ENCODE measurements at places on chromosomes 6 and 20.

GRCh38 chr6:161211380-161212035, 62.4 kb downstream of the AGPAT4 start:
- no peak for DNase-seq

DNA sequence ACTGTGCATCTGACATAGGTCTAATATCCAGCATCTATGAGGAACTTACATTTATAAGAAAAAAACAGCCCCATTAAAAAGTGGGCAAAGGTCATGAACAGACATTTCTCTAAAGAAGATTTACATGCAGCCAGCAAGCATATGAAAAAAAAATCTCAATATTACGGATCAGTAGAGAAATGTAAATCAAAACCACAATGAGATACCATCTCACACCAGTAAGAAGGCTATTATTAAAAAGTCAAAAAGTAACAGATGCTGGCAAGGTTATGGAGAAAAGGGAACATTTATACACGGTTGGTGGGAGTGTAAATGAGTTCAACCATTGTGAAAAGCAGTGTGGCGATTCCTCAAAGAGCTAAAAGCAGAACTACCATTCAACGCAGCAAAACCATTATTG, 13.1 kb downstream of the METTL24 start:
- DNase-seq, result no peak

DNA sequence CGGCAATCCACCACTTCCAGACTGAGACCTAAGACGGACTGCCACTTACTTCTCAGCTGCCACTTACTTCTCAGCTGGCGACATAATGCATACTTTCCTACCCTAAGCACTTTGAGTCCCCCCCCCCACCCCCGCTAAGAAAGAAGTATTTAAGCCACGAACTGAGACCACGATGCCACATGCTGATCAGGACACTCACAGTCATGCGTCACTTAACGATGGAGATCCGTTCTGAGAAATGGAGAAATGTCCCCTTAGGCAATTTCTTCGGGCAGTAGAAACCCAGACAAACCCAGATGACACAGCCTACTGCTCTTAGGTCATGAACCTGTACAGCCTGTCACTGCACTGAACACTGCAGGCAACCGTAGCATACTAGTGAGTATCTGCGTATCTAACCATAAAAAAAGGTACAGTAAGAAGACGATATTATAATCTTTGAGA, 690 bp downstream of the IFNGR1 start:
- peak; percentile 59 for DNase-seq

GRCh38 chr6:101224751-101225150, 168.8 kb upstream of the GRIK2 start:
- no peak for DNase-seq

DNA sequence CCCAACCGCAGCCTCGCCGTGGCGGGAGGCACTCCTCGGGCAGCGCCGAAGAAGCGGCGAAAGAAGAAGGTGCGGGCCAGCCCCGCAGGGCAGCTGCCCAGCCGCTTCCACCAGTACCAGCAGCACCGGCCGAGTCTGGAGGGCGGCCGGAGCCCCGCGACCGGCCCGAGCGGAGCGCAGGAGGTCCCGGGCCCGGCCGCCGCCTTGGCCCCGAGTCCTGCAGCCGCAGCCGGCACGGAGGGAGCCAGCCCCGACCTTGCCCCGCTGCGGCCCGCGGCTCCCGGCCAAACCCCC, 525 bp downstream of the PNRC1 start:
- DNase-seq, result no peak

DNA sequence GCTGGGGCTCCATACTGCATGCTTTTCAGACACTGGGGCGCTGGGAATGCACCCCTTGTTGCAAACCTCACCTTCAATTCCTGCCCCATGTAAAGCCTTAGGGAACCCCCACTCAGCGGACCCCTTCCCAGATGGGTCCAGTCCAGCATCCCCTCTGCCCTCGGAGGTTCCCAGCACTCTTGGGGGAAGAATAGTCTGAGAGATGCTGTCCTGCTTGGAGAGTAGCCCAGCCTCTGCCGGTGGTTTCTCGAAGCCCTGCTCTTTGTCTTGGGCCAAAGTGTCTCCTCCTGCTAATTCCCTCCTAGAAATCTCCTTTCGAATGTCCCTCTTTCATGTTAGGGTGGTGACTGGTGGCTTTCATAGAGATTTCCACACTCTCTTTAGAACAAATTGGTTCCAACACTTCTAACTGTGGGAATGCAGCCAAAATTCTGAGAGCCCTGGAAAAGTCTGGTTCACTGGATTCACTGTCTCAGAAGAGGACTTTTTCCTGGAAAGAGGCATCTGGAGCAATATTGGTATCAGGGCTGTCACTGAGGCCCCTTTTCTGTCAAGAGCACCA, 24.9 kb upstream of the SULF2 start:
- DNase-seq, result no peak

- DNase-seq, result no peak
Observed at GRCh38 chr6:146883640-146884531, 285.1 kb downstream of the ADGB start.

DNA sequence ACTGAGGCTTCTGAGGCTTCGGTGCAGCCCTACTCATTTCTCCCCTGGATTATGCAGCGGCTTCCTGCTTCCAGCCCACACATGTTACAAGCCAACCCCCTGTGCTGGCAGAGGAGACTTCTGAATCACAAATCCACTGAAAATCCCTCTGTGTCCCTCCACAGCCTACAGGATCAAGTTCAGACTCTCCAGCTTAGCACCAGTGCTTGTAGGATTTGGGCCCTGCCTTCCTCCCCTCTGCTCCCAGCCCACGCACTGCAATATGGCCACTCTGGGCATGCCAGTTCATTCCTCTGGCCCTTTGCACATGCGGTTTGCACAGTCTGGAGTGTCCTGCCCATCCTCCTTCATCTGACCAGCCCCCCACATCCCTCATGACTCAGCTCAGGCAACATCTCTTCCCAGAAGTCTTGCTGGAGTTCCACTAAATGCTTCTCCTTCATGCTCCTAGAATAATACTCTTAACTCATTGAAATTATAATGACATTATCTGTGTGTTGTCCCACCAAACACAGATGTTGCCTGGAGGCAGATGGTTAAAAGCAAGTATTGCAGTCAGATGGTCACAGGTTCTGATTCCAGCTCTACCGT, 15.9 kb upstream of the MDGA1 start:
- DNase-seq, result no peak

DNA sequence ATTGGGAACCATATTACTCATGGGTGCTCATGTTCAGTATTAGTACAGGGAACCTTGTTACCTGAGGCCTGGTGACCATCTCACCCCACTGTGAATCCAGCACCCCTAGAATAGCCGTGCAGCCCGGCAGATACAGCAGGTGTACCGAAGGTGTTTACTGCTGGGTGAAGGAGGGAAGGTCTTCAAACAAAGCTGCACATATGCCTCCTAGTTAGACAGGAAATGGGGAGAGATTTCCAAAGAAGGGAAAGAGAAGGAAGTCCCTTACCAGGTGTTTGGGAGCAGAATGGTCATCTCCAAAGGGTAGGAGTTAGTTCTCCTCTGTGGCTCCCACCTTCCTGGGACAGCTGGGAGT, 2.4 kb upstream of the CST1 start:
- DNase-seq, result no peak

DNA sequence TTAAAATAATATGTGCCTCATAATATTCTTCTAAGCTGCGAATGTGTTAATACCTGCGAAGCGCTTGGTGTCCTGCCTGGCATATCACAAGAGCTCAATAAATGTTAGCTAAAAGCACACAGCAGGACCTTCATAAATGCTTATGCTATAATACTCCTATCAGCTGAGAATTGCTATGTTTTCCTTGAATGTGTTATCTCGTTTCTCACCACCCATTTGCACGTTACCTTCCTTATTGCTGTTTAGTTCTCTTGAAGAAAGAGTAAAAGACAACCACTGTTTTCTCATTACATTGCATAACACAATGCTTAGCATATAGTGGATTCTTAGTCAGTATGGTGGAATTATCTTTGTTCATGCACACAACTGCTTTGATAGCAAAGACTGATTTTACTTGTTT, 76.6 kb downstream of the EDN1 start:
- no peak for DNase-seq

DNA sequence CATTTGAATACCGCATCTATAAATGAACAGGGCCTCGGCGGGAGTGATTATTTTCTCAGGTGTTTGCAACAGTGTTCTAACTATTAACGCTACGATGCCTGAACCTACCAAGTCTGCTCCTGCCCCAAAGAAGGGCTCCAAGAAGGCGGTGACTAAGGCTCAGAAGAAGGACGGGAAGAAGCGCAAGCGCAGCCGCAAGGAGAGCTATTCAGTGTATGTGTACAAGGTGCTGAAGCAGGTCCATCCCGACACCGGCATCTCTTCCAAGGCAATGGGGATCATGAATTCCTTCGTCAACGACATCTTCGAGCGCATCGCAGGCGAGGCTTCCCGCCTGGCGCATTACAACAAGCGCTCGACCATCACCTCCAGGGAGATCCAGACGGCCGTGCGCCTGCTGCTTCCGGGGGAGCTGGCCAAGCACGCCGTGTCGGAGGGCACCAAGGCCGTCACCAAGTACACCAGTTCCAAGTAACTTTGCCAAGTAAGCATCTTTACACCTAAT, 70.9 kb downstream of the HFE start:
- no peak for DNase-seq

DNA sequence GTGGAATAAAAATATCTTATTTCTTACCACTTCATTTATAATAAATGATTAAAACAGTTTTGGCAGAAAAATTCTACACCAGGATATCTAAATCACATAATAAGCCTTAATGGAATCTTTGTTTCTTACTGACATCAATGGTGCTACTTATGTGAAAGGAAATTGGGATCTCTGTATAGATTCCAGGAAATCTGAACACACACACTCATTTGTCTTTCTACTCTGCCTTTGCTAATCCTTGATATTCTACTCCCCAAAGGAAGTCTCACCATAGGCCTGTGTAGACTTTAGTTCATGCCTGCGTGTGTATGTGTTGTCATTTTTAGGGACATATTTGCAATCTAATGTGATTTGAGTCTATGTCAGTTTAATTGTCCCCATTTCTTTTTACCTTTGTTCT, 7.9 kb downstream of the ADGRB3 start:
- DNase-seq, result no peak

- no peak for DNase-seq
Observed at GRCh38 chr20:5114403-5114802, 5.4 kb downstream of the PCNA start.

DNA sequence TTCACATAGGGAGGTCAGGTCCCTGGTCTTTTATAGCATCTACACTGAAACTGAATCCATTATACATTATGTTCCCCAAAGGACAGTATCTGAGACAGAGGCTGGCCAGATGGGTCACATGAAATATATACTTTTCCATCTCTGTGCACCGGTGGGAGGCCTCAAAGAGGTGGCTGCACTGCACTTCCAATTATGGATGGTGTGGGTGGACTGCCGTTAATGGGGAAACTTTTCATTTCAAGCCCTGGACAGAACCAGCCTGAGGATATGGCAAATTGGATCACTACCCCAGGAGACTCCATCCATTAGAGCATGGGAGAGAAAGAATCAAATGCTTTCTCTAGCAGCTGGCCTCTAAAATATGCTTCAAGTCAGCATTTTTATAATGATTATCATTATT, 280.5 kb upstream of the OPRM1 start:
- no peak for DNase-seq

DNA sequence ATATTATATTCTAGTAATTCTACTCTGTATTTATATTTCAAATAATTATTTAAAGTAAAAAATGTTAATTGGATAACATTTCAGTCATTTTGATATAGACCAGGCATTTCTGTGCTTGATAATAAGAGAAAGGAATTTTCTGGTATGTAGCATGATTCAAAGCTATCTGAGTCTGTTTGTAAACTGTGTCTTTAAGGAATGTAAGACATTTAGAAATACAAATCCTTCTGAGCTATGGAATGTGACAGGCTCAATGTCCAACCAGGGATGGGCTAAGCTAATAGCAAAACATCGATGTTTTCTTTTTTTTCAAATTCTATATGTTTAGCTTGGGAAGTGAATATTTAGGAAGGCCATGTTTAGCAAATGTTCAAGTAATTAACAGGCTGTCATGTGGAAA, 41.5 kb upstream of the FAM83B start:
- no peak for DNase-seq

DNA sequence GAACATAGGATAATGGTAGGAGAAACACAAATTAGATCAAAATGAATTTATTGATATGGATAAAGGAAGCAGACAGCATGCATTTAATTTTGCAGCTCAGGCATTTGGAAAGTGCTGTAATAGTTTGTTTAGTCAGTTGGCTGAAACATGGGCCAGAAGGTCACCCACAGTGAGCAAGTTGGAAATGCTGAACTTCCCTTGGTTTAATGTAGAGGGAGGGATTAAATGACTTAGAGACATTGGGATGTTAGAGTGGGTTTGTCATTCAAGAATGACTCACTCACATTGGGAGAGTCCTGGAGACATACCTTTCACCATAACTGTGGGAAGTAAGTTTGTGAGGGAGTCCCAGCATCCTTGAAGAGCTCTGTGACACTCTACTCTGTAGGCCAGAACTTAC, 231.5 kb upstream of the PLCB4 start:
- no peak for DNase-seq

DNA sequence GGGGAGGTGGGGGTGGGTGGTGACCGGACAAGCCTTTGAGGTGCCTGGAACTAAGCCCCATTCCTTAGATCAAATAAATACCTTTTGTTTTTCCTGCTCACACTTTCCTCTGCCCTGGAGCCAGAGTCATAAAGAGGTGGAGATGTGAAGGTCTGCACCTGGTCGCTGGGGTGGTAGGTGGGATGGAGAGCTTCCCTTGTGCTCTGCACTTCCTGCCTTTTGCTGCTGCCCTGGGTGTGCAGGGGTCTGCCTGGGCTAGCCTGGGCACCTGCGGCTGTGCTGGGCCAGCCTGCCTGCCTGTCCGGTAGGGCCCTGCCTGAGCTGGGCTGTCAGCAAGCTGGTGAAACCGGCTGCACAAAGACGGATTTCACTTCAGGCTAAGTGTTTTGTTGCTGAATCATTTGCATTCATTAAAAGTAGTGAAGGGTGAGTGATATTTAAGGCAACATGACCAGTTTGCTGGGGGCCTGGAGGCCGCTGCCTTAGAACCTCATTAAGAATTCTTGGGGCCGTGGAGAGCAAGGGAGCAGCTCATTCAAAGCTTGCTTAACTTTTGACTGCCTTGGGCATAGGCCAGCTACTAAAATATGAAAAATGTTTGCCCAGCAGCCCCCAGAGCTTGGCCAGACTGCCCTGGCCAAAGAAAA, 20.5 kb downstream of the PTK7 start:
- peak; percentile 38 for DNase-seq

DNA sequence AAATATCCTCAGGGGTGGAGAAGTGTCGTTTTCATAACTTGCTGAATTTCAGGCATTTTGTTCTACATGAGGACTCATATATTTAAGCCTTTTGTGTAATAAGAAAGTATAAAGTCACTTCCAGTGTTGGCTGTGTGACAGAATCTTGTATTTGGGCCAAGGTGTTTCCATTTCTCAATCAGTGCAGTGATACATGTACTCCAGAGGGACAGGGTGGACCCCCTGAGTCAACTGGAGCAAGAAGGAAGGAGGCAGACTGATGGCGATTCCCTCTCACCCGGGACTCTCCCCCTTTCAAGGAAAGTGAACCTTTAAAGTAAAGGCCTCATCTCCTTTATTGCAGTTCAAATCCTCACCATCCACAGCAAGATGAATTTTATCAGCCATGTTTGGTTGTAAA, 20.3 kb upstream of the MAPK13 start:
- no peak for DNase-seq

- DNase-seq, result no peak
Observed at GRCh38 chr20:50083034-50083433, 29.9 kb downstream of the UBE2V1 start.
